Mesendoderm (in vitro differentiated cells): ENCODE measurements at places on chromosomes 13 and 19.

DNA sequence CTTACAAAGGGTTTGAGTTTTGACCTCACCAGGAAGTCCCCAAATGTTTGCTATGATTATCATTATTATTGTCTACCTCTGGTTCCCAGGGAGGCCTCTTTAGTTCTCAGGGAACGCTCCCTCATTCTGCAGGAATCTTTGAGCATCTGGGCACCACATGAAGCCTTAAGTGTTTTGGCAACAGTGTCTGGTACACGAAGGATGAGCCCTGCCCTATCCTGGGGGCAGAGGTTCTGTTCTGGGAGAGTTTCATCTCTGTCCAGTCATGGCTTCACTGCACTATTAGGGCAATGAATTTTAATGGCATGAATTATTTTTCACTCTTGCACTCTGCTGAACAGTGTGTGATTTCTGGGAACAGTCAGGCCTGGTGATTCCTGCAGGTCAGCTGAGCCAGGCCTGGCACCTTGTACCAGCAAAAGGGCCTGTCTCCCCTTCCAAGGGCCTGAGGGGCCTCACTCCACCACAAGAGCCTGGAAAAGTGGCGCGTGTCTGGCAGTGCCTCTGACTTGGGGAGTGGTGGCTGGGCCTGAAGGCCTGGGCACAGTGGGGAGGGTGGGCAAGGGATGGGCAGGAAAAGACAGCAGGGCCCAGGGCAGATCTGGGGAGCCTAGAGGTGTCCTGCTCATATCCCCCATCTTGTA is 4.6 kb downstream of the FAM187B start:
- no peak for DNase-seq

DNA sequence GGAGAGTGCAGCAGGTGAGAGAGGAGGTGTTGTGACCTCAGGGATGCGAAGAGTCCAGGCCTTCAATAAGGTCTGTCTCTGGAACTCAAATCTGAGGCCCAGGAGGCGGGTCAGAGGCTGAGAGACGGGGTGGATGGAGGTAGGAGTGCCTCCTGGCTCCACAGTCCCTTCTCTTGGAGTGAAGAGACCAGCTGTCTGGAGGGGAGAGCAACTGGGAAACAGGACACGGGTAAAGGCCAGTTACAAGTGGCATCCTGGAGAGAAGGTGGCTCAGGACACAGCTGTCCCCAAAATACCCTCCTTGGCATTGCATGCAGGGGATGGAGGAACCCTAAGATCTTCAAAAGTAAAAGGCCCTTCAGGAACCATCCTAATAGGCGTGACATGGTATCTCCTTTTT is 19.2 kb downstream of the PDE4A start:
- DNase-seq = no peak

DNA sequence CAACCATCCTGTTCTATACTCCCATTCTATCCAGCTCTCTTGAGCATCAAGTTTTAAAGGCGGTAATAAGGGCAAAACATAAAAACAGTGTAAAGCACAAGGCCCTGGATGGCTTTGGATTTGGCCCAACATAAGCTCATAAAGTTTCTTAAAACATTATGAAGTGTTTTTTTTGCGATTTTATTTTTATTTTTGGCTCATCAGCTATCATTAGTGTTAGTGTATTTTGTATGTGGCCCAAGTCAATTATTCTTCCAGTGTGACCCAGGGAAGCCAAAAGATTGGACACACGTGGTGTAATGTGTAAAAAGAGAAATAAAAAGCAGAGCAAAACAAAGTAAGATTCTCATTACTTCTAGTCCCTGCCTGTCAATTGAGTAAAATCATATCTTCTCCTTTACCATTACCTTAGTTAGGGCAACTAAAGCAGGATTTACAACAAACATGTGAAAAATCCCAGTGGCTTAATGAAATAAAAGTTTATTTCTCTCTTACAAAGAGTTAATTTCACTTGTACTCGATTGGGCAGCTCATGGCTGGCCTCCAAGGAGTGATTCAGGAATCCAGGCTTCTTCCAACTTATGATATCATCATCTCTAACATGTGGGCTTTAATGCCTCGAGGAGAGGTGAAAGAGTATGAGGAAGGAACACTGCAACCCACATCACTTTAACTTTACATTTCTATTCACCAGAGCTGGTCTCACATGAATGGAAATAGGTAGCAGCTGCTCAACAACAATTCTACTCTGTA is 725.2 kb upstream of the SLITRK1 start:
- no peak for DNase-seq

- DNase-seq = no peak
Observed at GRCh38 chr13:39737047-39737446, 81.6 kb downstream of the COG6 start.

DNA sequence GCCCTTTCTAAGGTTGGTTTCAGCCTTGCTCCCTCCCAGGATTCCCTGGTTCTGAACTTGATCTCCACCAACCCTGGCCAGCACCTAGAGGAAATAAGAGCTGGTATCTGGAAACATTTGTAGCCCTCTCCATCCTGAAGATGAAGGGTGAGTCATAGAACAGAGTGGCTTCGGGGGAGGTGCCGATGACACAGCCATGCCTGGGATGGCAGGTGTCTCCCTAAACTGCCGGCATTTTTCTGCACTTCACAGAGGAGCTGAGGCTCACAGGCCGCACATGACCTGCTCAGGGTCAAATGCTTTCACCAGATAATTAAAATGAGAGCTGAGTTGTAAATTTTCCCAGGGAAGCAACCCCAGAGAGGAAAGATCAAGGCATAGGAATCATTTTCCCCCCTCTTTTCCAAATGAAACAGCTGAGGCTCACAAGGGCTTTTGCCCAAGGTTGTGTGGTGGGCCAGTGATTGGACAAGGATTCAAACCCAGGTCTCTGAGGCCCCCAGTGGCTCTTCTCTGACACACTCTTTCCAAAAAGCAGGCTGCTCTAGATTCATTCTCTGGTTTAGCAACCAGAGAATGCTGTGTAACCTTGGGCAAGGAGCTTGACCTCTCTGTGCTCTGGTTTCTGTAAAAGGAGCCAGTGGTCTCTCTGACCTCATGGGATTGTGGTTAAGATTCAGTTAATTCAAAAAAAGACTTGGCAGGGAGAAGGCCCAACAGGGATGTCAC is 1.2 kb upstream of the SLC25A42 start:
- peak; percentile 62 for DNase-seq

GRCh38 chr19:14603990-14604387 is 21.1 kb downstream of the CLEC17A start:
- no peak for DNase-seq

- DNase-seq = no peak
Observed at GRCh38 chr13:21567714-21568113, 36.3 kb downstream of the MICU2 start.

GRCh38 chr13:75870397-75870903 is 234.3 kb downstream of the LMO7 start:
- DNase-seq = no peak

DNA sequence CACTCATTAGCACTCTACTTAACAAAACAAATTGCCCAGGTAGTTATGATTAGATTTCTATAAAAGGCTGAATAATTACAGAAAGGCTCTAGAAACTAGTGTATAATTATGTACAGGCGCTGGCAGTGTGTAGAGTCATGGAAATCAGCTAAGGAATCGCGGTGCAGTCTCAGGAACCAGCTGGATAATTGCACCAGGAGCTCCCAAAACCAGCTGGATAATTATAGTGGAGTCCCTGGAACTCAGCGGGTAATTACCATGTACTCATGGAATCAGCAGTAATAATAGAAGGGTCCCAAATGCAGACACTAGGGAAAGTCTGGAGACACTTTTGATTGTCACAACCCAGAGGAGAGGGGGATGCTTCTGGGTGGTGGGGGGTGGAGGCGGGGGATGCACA is 23.2 kb upstream of the TTYH1 start:
- no peak for DNase-seq

GRCh38 chr13:21686751-21687391 is 16.0 kb downstream of the FGF9 start:
- no peak for DNase-seq

GRCh38 chr19:22628401-22628800 is 5.7 kb upstream of the ZNF492 start:
- no peak for DNase-seq

DNA sequence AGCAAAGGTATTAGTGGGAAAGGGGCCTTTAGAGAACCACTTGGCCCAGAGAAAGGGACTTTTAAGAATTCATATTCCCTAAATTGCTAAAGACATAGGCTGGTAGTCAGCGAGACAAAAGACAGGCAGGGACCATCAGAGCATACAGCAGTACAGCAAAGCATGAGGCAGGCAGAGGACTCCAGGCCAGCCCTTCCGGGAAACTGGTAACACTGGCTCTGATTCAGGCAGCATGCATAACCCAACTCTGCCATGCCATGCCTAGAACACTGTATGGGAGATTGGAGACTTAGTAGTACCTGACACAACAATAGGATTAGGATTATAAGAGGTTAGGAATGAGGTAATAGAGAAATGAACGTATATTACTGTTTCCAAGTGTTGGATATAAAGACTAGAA is 34.9 kb downstream of the CAB39L start:
- no peak for DNase-seq

DNA sequence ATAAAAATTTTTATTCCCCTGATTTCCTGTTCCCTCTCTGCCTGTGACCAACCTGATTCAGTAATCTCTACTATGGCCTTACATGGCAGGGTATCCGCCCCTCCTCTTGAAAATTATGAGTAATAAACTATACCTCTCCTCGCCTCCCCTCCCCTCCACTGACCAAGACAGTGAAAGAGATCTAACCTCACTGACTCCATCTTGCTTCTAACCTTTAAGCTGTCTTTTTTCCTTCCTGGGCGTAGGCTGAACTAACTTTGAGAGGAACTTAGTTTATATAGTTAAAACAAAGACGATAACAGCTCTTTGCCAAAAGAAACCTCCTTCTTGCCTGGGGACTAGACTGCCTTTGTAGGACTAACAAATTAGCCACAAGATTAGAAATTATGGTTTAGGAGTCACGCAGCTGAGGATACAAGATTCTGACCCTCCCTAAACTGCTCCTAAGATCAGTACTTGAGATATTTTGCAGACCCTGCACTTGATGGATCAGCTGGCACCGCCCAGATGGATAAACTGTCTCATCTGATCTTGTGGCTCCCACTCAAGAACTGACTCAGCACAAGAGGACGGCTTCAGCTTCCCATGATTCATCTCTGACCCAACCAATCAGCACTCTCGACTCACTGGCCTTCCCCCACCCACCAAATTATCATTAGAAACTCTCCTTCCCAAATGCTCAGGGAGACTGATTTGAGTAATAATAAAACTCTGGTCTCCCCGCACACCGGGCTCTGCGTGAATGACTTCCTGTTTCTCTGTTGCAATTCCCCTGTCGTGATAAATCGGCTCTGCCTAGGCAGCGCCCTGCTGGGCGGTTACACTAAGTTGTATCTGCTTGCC is 187.1 kb downstream of the TDRD3 start:
- DNase-seq = peak; percentile 83

DNA sequence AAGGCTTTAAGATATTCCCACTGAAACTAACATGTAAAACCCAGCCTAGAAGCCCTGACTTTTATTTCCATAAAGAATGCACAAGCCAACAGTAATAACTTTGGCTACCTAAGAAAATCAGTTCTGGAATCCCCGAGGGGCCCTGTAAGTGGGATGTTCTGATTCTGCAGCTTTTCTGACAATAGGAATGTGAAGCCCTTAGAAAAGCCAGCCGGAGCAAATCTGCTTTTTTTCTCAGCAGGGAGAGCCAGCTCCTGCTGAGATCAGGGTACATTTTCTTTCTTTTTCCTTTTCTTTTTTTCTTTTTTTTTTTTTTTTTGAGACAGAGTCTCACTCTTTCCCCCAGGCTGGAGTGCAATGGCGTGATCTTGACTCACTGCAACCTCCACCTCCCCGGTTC is 8.0 kb upstream of the GARRE1 start:
- no peak for DNase-seq

DNA sequence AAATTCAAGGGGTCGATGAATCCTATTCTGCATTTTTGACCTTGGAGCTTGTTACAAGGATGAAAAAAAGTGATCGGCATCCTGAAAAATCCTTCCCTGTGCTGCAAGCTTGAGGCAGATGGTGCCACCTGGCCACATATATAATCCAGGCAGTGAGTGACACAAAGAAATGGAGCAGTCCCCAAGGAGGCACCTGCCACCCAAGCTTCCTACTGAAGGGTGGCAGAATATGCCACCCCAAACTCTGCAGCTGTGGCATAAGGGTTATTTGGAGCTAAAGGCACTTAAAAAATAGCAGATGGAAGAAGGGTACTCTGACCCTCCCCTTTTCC is 15.4 kb downstream of the TMEM272 start:
- DNase-seq = no peak

- no peak for DNase-seq
Observed at GRCh38 chr13:23231241-23231640, 50.5 kb downstream of the SGCG start.

GRCh38 chr13:76883236-76883635 is 3.0 kb downstream of the KCTD12 start:
- DNase-seq = no peak

- no peak for DNase-seq
Observed at GRCh38 chr19:10548746-10549276, 5.1 kb downstream of the ATG4D start.

DNA sequence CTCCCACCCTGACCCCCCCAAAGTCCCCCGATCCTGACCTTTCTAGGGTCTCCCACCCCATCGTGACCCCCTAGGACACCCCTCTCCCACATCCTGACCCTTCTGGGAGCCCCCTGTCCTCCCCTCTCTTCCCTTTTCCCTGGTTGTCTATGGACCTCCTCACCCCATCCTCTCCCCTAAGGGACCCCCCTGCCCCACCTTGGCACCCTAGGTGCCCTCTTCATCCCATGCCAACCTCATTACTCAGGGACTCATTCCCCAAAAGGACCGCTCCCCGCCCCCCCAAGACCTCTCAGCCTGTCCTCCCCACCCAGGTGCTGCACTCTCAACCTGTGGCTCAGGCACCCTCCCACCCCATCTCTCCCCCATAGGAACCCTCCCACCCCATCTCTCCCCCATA is 2.1 kb downstream of the MAP2K2 start:
- DNase-seq = no peak

DNA sequence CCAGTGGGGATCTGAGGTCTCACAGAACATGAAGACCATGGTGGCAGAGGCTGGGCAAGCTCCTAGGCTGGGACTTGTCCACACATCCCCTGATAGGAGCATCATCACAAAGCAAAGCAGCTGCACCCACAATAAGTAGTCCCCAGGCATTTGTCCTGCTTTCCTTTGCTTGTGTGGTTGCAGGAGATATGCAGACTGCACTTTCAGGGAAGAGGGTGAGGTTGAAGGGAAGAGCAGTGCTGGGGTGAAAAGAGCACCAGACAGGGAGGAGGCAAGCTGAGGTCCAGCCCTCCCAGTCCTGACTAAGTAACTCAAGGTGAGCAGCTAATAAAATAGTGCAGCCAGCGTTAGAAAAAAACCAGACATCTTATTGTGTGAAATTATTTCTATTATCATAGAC is 383.6 kb downstream of the UQCRFS1 start:
- no peak for DNase-seq

DNA sequence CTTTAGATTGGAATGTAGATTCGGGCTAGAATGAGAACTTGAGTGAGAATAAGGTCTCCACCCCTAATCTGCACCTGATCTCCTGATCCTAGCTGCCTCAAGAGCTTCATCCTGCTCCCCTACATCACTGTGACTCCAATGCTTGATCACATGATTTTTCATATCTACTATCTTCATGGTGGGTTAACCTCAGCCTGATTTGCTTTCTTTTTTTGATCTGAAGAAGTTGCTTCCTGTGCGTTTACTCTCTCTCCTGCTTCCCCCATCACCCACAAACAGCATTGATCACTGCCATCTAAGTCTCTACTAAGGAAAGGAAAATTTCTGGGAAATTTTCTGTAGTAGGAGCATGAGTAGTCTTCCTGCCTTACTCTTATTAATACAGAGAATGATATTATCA is 1542.1 kb upstream of the SLC10A2 start:
- peak; percentile 3 for DNase-seq
